Mesothelial cell of epicardium (in vitro differentiated cells): ENCODE measurements at places on chromosomes 1 and 21. TPM values are rescaled to one million over a fixed set of nuclear protein-coding genes. Genes with fewer than 3 reads are reported as not detected.
A peak's percentile ranks its signal among the peaks of the same experiment; 100 is the strongest.

- no peak overlapping the region for H3K27ac ChIP-seq
- no peak overlapping the region for H3K4me3 ChIP-seq
- no peak for DNase-seq
- H3K36me3 ChIP-seq: peaks cover 13% of the 10 kb centered on the region
- H3K27me3 ChIP-seq: peaks cover 12% of the 10 kb centered on the region
Measured at GRCh38 chr1:209619696-209620486, 32.3 kb downstream of the LAMB3 start.

Gene APOBEC4
- not detected in 3 replicates for total RNA-seq

DNA sequence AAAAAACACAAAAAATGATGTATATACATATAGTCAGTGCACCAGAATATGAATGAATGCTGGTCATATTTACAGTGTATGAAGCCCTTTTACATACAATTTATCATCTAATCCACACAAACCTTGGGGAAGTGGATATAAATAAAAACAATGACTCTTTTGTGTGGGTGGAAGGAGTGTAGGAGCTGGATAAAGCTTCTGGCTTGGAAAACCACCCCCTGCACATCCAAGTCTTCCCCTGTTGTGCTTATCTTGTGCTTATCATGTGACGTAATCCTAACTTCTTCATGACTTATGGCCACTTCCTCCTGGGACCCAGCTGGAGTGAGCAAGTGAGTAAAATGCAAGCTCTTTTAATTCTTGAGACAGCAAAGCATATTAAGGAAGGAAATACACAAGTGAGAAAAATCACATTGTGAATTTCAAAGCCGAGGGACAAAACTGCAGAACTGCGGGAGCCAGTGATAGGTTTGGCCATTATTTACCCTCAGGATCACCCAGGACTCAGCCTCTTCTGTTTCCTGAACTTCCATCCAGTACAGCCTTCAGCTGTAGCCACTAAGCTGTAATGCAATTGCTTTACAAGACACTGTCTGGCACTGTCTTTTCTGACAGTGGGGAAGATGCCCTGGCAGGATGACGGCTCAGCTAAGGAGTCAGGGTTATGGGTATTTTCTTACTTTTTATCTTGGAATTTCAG, 104.0 kb upstream of the PPM1J start:
- peaks cover 32% of the 10 kb centered on the region for H3K4me1 ChIP-seq
- H3K36me3 ChIP-seq: no peaks in the 10 kb centered on the region
- H3K27ac ChIP-seq: peak overlapping the region; percentile 91
- DNase-seq: no peak
- no peaks in the 10 kb centered on the region for H3K27me3 ChIP-seq
- H3K4me3 ChIP-seq: no peak overlapping the region

GRCh38 chr1:168084396-168085231, 52.1 kb downstream of the GPR161 start:
- no peak overlapping the region for H3K27ac ChIP-seq
- peaks cover 2% of the 10 kb centered on the region for H3K4me1 ChIP-seq
- peaks cover 12% of the 10 kb centered on the region for H3K36me3 ChIP-seq
- H3K4me3 ChIP-seq: no peak overlapping the region
- no peak for DNase-seq

DNA sequence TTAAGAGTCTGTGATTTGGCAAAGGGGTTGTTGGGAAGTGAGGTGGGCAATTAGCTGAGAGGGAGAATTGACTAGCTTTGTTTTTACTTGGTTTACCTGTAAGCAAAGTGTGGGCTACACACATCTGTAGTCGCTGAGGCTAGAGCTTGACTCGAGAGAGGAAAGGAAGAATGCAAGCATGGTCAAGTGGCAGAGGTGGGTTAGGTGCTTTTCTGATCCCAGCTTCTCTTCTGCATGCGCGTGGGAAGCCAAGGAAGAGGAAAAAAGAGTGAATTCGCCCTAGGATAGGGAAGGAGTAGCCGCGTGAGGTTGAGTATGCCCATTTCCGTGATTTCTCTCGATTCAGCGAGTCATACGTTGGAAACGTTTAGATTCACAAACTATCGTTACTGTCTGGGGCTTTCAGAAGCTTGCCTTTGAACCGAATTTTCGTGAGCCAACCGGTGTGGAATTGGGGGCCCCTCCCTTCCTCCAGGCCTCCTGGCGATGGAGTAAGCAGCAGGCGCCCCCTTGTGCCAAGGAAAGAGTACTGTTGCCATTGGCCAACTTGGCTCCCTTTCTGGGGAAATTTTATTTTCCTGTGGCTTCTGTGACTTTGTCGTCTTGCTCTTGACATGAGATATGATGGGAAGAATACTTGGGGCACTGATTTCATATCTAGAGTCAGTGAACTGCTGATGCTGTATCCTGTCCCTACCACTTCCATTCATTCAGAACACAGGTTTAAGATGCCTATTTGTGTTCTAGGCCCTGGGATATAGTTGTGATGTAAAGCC, 1.3 kb downstream of the PIGV start:
- H3K36me3 ChIP-seq: peaks cover 5% of the 10 kb centered on the region
- peak overlapping the region; percentile 77 for H3K27ac ChIP-seq
- H3K4me3 ChIP-seq: peak overlapping the region; percentile 98
- H3K4me1 ChIP-seq: peaks cover 51% of the 10 kb centered on the region

GRCh38 chr1:92808381-92808780, 23.5 kb upstream of the RPL5 start:
- no peak overlapping the region for H3K4me3 ChIP-seq
- peaks cover 6% of the 10 kb centered on the region for H3K4me1 ChIP-seq
- no peaks in the 10 kb centered on the region for H3K36me3 ChIP-seq

- no peaks in the 10 kb centered on the region for H3K27me3 ChIP-seq
- H3K27ac ChIP-seq: peak overlapping the region; percentile 74
- H3K4me1 ChIP-seq: peaks cover 70% of the 10 kb centered on the region
- H3K36me3 ChIP-seq: no peaks in the 10 kb centered on the region
- DNase-seq: no peak
- H3K4me3 ChIP-seq: no peak overlapping the region
Measured at GRCh38 chr1:59703226-59703917, 111.4 kb upstream of the HOOK1 start.
